Activated T-cell treated with anti-CD3 and anti-CD28 coated beads for 1 hour (primary cell): ENCODE measurements at places on chromosomes 11 and 22.

GRCh38 chr11:27409742-27410141, 46.7 kb upstream of the CCDC34 start:
- no peak for DNase-seq

DNA sequence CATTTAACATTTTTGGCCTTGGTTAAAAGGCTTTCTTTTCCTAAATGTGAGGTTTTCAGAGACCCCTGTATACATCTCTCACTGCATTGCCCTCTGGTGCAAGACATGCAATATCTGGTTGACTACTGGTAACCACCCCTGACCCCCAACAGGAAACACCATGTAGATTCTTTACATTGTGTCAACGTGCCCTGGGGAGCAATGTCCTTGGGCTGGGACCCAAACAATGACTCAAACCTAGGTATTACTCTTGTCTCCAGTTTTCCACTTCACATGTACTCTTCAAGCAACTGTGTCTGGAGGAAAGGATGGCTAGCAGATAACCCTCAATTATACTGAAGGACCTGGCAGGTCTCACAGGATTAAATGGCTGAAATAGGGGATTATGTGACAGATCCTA, 1.1 kb upstream of the GPR83 start:
- no peak for DNase-seq

DNA sequence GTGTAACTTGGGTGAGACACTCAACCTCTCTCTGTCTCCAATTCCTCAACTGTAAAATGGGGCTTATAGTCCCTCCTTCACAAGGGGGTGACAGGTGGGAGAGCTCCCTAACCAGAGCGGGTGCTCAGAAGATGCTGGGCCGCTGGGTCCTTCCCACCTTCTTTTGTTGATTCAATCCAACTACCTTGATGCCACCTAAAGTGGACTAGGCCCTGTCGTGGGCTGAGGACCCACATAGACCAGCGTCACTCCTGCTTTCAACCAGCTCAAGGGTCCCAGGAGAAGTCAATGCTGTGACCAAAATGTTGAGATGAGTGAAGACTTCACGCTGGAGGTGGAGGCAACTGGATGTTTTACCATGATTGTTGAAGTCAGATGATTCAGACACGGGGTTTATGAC, 72.7 kb upstream of the WNT11 start:
- no peak for DNase-seq

- no peak for DNase-seq
Observed at GRCh38 chr11:64861227-64861975, 16.9 kb upstream of the CDC42BPG start.

GRCh38 chr11:82610671-82611070, 123.0 kb downstream of the FAM181B start:
- no peak for DNase-seq
